ENCODE measurements at places on chromosomes 4 and X.

- DNase-seq = no peak
Observed at GRCh38 chrX:139563251-139563650, 32.7 kb downstream of the F9 start.

GRCh38 chrX:154714925-154715324, 36.0 kb downstream of the GAB3 start:
- peak; percentile 50 for DNase-seq

- no peak for DNase-seq
Observed at GRCh38 chr4:109067508-109068235, 234.8 kb downstream of the COL25A1 start.

GRCh38 chr4:186851291-186852072, 127.8 kb upstream of the FAT1 start:
- no peak for DNase-seq

DNA sequence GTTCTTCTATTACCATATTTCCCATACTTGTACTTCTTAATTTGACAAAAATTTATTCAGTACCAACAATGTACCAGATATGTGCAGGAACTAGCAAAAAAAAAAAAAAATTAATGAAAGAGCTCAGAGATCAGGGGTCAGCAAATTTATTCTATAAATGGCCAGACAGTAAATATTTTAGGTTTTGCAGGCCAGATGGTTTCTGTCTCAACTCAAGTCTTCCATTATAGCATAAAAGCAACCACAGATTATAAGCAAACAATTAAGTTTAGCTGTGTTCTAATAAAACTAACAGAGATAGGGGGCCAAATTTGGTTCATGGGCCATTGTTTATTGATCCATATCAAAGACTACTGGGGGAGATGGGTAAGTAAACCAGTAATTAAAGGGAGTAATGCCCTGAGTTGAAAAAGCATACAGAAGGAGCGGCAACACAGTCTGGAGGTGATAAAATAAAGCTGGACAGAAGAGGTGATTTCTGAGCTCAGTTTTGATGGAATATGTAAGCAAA, 19.3 kb downstream of the NEK1 start:
- no peak for DNase-seq

DNA sequence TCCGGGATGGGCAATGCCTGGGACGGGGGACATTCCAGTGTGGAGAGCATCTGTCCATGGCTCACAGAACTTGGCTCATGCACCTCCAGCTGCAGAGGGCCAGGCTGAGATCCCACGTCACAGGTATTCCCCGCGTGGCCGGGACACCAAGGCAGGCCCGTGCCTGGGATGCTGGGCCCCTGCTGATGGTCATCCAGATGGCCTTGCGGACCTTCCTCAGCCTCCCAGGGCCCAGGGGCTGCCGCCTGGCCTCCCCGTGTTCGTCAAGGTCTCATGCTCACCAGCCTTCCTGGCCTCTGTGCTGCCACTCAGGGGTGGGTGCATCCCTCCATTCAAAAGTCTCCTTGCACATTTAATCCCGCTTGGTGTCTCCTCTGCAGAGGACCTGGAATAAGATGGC, 40.9 kb upstream of the LRPAP1 start:
- no peak for DNase-seq

GRCh38 chrX:8728932-8729535, 2.9 kb downstream of the ANOS1 start:
- DNase-seq = no peak

DNA sequence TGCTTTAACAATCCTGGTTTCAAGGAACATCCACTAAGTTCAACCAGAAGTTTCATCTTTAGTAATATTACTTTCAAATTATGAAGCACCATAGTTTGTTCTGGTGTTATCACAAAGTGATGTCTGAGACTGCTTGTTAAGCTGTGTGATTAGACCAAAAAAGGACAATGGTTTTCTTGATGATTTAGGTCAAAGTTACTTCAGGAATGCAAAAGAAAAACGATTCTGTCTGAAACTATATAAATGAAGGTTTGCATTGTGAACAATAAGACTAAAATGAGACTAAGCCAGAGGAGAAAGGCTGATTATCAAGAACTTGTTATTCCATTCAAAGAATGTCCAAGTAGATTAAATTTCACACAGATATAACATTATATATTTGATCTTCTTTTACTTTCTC, 122.4 kb upstream of the ETNPPL start:
- no peak for DNase-seq

DNA sequence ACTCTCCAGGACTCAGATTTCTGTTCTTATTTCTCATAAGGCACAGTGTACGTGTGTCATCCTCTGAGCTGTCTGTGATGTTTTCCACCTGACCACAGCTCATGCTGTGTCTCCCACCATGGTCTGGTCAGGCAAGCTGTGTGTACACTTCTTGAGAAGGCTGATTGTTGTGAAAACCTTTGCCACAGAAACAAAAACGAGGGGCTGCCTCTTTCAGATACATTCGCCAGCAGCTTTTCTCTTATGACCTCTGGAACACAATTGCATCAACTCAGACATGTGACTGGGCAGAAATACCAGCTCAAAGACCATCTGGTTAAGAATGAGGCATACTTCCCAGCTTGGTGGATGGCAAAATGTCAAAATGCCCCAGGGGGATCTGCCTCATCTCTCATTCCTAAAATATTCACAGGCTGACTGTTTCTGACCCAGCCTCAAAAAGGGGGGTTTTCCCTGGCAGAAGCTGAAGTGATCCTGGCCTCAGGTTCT, 46.1 kb downstream of the PGRMC2 start:
- no peak for DNase-seq

- no peak for DNase-seq
Observed at GRCh38 chr4:176102414-176103063, 36.9 kb downstream of the WDR17 start.

GRCh38 chrX:21939906-21940305, 603 bp upstream of the SMS start:
- no peak for DNase-seq

GRCh38 chrX:15737959-15738902, at the start of gene CA5B:
Gene CA5B, plus strand, starts transcription at chrX:15738270. Its CDS starts 11,754 bp downstream, at chrX:15750024.
- DNase-seq = peak; percentile 55

Data from hippocampal formation (tissue), 2 donors.